ENCODE measurements at places on chromosomes 3 and 15.

DNA sequence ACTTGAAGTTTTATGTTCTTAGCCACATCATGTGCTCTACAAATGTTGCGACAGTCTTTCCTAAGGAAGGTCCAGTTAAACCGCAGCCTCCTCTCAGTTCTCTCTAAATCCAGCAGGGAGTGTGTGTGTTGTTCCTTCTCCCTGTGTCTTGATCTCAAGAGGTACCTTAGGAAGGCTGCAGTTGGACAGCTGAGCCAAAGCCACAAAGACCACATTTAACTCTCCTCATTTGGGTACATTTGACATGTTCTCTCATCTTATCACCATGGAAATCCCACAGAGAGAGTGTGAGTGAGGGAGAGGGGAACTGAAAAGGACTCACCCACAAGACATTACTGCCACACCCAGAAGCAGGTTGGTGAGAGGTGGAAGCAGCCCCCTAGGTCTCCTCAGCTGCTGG, 79.5 kb downstream of the CD200R1L start:
- no peak for DNase-seq

DNA sequence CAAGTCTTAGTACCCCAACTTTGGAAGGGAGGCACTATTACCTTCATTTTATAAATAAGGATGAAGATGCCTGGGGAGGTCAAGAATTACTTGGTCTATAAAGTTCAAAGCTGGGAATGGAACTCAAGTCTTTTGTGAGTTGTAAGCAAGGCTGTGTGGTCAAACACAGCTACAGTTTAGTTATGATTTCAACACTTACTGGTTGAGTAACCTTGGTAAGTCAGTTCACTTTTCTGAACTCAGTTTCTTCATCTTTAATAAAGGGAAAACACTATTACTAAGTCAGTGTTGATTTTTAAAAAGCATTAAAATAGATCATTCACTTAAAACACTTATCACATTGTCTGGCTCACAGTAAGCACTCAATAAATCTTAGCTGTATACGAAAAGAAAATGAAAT, 200.4 kb upstream of the ADAMTS9 start:
- no peak for DNase-seq

- DNase-seq: no peak
These were observed 109.7 kb upstream of the HACD2 start for GRCh38 chr3:123694366-123695087.

DNA sequence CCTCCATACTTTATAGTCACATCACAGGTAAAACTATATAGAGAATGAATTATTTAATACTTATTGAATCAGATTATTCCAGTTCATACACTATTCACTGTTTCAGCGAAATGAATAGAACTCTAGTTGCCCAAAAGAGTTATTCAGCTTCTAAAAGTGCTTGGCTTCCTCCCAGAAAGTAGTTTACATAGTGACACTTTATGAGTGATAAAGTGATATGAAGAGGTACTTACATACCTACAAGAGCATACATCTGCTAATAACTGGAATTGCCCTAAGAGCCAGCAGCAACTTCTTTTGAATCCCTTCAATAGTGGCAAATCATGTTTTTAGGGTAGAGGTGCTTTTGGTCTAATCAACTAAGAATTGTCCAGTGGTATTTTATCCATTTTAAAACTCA, 635.1 kb upstream of the AGTR1 start:
- DNase-seq: no peak

DNA sequence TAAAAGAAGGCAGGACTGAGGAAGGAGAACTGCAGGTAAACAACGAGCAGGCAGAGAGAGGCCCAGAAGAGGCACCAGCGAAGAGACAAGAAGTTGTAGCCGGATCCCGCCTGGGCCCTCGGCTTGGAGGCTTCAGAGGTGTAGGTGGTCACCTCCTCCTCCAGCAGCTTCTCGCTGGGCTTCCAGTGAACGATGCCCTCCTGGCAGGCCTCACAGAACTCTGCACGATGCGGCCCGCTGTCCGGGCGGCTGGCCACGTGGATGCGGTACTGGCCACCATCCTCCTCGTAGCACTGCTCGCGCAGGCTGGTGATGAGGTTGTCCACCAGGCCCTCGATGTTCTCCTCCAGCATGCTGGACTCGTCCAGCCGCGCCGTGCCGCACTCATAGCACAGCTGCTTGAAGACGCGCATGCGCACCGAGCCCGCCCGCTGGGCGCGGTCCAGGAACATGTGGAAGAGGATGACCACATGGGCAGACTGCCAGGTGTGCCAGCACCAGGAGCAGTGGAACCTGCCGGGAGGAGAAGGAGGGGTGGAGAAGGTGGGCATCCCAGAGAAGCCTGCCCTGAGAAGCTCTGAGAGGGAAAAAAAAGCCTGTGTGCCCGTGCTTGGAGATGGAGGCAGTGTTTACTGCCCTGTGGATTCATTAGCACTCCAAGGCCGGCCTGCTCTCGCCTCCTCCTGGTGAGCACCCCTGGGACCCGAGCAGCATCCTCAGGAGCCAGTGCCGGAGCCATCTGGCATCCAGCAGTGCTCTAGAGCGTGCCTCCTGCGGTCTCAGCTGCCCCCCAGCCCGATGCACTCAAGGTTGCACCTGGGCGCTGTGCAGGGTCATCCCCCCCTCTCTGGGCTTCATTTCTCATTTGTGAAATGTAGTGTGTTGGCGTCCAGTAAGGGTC, 3.6 kb downstream of the RTP2 start:
- no peak for DNase-seq

DNA sequence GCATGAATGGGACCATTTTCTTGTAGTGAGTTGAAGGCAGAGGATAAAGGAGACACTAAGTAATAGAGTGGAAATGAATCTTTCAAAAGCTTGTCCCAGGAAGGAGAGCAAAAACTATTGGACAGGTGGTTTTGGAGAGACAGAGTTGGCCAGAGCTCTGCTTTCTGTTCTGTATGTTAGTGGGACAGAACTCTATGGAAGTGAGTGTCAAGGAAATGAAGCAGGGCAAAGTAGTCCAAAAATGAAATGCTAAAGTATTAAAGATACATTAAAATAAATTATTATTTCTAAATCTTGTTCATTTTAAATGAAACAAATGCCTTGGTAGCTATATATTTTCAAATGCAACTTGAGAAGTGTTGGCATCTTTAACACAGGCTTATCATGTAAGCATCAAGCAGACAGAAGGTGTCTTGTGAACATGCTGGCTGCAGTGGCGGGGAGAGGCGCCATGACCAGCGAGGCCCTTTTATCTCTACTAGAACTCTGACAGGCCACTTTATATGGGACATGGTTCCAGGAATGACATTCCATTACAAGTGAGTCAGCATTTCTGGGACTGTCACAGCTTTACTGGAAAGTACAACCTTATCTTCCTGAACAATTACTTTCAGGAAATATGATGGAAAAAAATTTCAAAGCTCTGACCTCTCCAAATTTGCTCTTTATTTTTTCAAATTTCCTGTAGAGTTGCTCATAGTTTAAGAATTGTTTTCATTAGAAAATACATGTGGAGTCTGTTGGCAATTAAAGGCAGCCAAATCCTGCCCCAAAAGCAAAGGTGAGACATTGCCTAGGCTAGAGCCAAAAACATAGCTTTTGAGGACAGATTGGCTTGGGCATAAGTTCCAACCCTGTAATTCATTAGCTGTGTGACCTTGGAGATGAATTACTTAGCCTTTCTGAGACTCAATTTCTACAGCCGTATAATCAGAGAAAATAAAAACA, 106.5 kb downstream of the ECT2 start:
- no peak for DNase-seq

DNA sequence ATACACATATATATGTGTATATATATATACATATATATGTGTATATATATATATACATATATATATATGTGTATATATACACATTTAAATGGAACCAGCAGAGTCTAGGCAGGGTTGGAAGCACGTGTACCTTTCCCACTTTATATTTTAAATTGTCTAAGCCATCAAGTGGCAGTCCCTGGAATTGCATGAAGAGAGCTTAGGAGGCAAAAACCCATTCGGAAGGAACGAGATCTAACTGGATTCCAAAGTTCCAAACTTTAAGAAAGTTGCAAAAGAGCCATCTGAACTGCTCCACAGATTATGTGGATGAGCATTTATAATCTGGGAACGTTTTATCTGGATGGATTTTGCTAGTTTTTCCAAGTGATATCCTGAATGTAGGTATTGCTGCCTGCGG, 186.5 kb downstream of the FOXP1 start:
- no peak for DNase-seq

- no peak for DNase-seq
These were observed 104.6 kb downstream of the LSM3 start for GRCh38 chr3:14283092-14283812.

DNA sequence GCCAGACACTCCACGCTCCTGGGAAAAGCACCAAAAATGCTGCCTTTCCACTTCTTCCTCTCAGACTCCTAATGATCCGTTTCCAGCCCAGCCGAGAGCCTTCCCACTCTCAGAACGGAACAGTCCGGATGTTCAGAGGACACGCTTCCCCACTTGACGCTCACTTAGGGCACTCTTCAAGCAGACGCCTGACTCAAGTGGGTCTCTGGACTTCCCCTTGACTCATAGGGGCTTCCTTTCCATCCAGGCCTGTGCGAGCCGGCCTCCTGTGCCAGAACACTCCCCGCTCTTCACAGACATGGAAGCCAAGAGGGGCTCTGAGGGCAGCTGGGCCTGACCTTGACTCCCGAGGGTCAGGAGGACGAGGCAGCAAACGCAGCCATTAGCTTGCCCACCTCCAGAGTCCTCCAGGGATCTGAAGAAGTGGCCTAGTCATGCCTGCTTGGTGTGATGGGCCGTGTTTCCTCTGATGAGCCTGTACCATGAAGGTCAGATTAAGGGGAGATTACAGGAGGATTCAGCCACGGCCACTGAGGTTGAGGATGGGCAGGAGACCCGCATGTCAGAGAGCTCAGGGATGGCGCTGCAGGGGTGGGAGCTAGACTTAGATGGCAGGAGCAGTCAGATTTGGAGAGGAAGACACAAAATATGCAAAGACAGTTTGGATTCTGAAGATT, 114.7 kb upstream of the TLE3 start:
- no peak for DNase-seq

All from NCI-H1417 treated with DMSO at 0.1 percent for 48 hours (cell line).